RWPE2 (cell line): ENCODE measurements at places on chromosomes 12 and 14.
A peak's percentile ranks its signal among the peaks of the same experiment; 100 is the strongest.

- H3K36me3 ChIP-seq, result peaks cover 38% of the 10 kb centered on the region
- H3K27ac ChIP-seq, result peak overlapping the region; percentile 88
- H3K4me1 ChIP-seq, result peaks cover 12% of the 10 kb centered on the region
- peak overlapping the region; percentile 99 for H3K4me3 ChIP-seq
- no peaks in the 10 kb centered on the region for H3K27me3 ChIP-seq
These were observed 613 bp downstream of the SRSF9 start for GRCh38 chr12:120468821-120469449.

DNA sequence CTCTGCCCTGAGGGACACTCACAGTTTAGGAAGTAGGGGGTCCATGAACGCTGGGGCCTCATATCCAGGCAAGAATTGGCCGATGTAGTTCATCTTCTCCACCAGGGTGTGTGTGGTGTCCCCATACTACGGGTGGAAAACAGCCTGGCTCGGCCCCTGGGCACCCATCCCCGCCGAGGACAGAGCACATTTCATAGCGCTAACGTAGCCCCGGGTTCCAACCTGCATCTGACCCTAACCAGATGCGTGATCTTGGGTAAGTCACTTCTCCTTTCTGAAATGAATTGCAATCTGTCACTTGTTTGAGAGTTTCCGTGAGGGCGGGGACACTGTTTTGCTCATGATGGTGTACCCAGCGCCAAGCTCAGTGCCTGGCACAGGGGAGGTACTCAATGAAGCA, 9.0 kb downstream of the HPD start:
- H3K27ac ChIP-seq, result no peak overlapping the region
- no peaks in the 10 kb centered on the region for H3K4me1 ChIP-seq
- no peaks in the 10 kb centered on the region for H3K36me3 ChIP-seq
- no peaks in the 10 kb centered on the region for H3K27me3 ChIP-seq
- H3K4me3 ChIP-seq, result no peak overlapping the region
- no peak for DNase-seq

GRCh38 chr14:67674139-67674479, 323 bp downstream of the VTI1B start:
- peak overlapping the region; percentile 66 for H3K4me3 ChIP-seq
- peaks cover 33% of the 10 kb centered on the region for H3K36me3 ChIP-seq
- H3K4me1 ChIP-seq, result peaks cover 4% of the 10 kb centered on the region

GRCh38 chr12:108678104-108678730, 44.5 kb upstream of the SELPLG start:
- DNase-seq, result no peak
- H3K36me3 ChIP-seq, result peaks cover 65% of the 10 kb centered on the region
- no peaks in the 10 kb centered on the region for H3K27me3 ChIP-seq
- no peak overlapping the region for H3K27ac ChIP-seq

- H3K4me1 ChIP-seq, result peaks cover 16% of the 10 kb centered on the region
- no peaks in the 10 kb centered on the region for H3K27me3 ChIP-seq
- no peak overlapping the region for H3K4me3 ChIP-seq
- H3K27ac ChIP-seq, result no peak overlapping the region
- no peaks in the 10 kb centered on the region for H3K36me3 ChIP-seq
These were observed 135.8 kb downstream of the ITPR2 start for GRCh38 chr12:26697217-26697616.

- H3K36me3 ChIP-seq, result no peaks in the 10 kb centered on the region
- H3K27me3 ChIP-seq, result no peaks in the 10 kb centered on the region
- no peak overlapping the region for H3K4me3 ChIP-seq
- H3K4me1 ChIP-seq, result no peaks in the 10 kb centered on the region
- no peak for DNase-seq
These were observed 85.1 kb upstream of the LRIG3 start for GRCh38 chr12:59005193-59005955.

- H3K27ac ChIP-seq, result no peak overlapping the region
- H3K4me1 ChIP-seq, result no peaks in the 10 kb centered on the region
- H3K36me3 ChIP-seq, result no peaks in the 10 kb centered on the region
- no peaks in the 10 kb centered on the region for H3K27me3 ChIP-seq
These were observed 17.2 kb upstream of the PSMC1 start for GRCh38 chr14:90239139-90239538.

DNA sequence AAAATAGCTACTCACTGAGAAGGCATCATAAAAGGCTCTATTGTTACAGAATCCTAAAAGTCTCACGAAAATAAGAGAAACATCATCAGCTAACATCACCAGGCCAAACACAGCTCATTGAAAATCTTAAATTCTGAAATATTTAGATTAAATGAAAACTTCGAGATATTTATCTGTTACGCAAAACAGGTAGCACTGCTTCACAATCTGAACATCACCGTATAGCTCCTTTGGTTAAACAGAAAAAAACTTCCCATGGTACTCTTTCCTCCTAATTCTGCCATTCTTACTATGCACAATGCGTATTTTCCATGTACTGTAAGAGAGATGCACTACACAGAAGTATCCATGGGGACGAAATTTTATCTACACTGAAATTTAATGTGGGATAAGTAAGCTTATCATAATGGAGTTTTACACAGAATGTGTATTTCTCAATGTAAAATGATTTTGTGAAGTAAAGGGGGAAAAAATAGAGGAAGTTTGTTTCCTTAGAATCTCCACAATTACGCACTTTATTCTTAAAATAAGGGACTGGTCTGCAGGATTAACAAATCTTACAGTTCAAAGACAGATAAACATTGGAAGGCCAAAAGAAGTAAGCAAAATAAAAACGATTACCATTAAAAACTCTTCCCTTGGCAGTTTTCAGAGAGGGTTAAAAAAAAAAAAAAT, 1.9 kb downstream of the SGPP1 start:
- H3K4me1 ChIP-seq, result peaks cover 12% of the 10 kb centered on the region
- DNase-seq, result no peak
- H3K4me3 ChIP-seq, result peak overlapping the region; percentile 98

GRCh38 chr12:20716037-20716436, 20.9 kb downstream of the SLCO1C1 start:
- no peak for DNase-seq
- H3K27ac ChIP-seq, result no peak overlapping the region
- H3K4me3 ChIP-seq, result no peak overlapping the region
- no peaks in the 10 kb centered on the region for H3K4me1 ChIP-seq
- no peaks in the 10 kb centered on the region for H3K27me3 ChIP-seq

- no peak overlapping the region for H3K27ac ChIP-seq
- no peak for DNase-seq
- no peaks in the 10 kb centered on the region for H3K36me3 ChIP-seq
- no peaks in the 10 kb centered on the region for H3K4me1 ChIP-seq
- no peaks in the 10 kb centered on the region for H3K27me3 ChIP-seq
- no peak overlapping the region for H3K4me3 ChIP-seq
These were observed 63.5 kb downstream of the ERH start for GRCh38 chr14:69334576-69334975.

DNA sequence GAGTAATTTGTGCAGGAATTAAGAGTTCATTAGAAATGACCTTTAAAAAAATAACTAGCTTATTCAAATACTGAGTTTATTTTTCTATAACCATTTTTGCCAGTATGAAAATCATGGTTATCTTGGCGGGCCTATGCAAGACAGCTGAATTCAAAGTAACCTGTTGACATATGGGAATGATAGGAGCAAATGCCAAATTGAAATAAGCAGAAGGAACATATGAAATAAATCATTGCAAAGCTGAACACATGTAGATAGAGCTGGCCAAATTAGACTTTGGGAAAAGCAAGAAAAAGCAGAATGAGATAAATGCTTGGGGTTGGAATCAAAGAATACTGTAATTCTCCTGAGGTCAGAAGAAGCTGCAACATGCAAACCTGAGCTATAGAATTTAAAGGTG, 372.5 kb downstream of the ADAMTS20 start:
- no peak overlapping the region for H3K4me3 ChIP-seq
- DNase-seq, result no peak
- no peaks in the 10 kb centered on the region for H3K4me1 ChIP-seq
- H3K36me3 ChIP-seq, result no peaks in the 10 kb centered on the region
- H3K27ac ChIP-seq, result no peak overlapping the region

DNA sequence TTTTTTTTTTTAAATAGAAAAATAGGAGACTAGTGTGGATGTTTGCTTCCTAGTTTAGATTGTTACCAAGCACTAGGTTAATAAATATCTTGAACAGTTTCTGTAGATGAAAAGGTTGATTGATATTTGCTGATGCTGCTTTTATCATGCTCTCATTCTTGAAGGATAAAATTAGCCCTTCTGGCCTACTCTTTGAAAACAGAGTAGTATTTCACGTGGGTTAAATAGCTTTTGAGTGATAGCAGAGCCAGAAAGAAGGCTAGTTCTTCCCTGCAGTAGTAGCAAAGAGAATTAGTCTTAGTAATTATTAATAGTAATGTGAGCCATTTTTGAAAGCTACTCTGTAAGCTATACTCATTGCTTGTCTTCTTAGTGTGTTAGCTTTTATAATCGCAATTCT, 5.2 kb downstream of the NEDD1 start:
- H3K27ac ChIP-seq, result no peak overlapping the region
- H3K4me3 ChIP-seq, result no peak overlapping the region
- peaks cover 39% of the 10 kb centered on the region for H3K36me3 ChIP-seq
- DNase-seq, result no peak
- no peaks in the 10 kb centered on the region for H3K27me3 ChIP-seq

- H3K4me3 ChIP-seq, result no peak overlapping the region
- peaks cover 14% of the 10 kb centered on the region for H3K27me3 ChIP-seq
- H3K27ac ChIP-seq, result no peak overlapping the region
- DNase-seq, result no peak
- H3K36me3 ChIP-seq, result no peaks in the 10 kb centered on the region
- no peaks in the 10 kb centered on the region for H3K4me1 ChIP-seq
These were observed 92.7 kb upstream of the PRMT8 start for GRCh38 chr12:3398196-3398789.

DNA sequence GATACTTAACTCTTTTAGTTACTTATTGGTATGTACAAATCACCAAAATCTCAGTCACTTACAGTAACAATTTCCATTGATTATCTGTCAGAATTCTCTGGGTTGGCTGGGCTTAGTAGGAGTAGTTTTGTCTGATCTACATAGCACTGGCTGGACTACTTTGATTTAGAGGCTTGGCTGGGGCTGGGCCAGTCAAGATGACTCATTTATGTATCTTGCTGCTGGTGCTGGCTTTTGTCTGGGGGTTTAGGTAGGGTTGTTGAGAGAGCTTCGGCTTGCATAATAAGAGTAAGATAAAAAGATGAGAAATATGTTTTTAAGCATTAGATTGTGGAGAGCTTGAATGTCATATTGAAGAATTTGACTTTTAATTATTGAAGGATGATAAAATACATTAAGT, 1093.7 kb downstream of the SLC6A15 start:
- DNase-seq, result peak; percentile 46
- no peaks in the 10 kb centered on the region for H3K36me3 ChIP-seq
- H3K4me1 ChIP-seq, result peaks cover 3% of the 10 kb centered on the region
- no peak overlapping the region for H3K27ac ChIP-seq
- H3K27me3 ChIP-seq, result no peaks in the 10 kb centered on the region

- no peak for DNase-seq
- no peak overlapping the region for H3K27ac ChIP-seq
- H3K27me3 ChIP-seq, result no peaks in the 10 kb centered on the region
- H3K4me1 ChIP-seq, result no peaks in the 10 kb centered on the region
These were observed 8.0 kb upstream of the PGAM5 start for GRCh38 chr12:132702640-132703039.

DNA sequence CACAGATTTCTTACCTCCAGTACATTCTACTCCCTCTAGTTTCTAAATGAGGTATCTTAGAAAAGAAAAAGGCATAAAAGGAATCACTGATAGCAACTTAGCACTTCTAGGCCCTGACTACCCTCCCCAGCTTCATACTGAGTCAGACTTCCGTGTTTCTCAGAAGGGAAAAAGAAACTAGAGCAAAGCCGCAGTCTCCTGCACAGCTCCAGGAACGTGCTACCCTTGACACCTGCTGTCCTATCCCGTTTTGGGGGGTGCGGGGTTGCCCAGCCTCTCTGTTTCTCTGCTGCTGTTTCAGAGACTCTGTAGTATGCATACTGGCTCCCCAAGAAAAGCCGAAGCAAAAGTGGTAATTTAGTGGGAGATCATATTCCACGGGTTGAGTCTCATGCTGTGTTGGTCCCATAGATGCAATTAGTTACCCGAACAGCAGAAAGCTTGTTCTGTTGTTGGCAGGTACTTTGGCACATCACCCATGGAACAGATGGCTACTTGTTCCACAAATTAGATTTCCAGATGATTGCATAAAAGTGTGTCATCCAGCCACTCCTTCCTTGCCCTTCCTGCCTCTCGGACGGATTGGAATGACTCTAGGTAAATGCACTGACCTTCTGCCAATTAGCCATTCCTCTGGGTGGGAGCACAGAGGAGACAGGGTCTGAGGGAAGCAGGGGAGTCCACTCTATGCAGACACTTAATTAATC, 438.1 kb downstream of the FUT8 start:
- no peaks in the 10 kb centered on the region for H3K4me1 ChIP-seq
- H3K27ac ChIP-seq, result no peak overlapping the region
- no peak overlapping the region for H3K4me3 ChIP-seq
